K562 (cell line): ENCODE measurements at places on chromosomes 2 and 18. TPM values are rescaled to one million over a fixed set of nuclear protein-coding genes. Genes with fewer than 3 reads are reported as not detected.
A peak's percentile ranks its signal among the peaks of the same experiment; 100 is the strongest.

The DAW1 gene
- total RNA-seq, result not detected in 2 replicates

The ASB18 gene
- not detected in 2 replicates for total RNA-seq

The NCKAP5 gene
- total RNA-seq, result not detected in 2 replicates

The KIF1A gene
- total RNA-seq, result 0.94 and 1.4 TPM in 2 replicates

GRCh38 chr2:163802284-163802683 is 66.5 kb upstream of the FIGN start:
- no peaks in the 10 kb centered on the region for H3K27me3 ChIP-seq
- H3K4me3 ChIP-seq, result no peak overlapping the region
- no peaks in the 10 kb centered on the region for H3K4me1 ChIP-seq
- H3K27ac ChIP-seq, result no peak overlapping the region
- no peak for DNase-seq
- no peaks in the 10 kb centered on the region for H3K36me3 ChIP-seq

DNA sequence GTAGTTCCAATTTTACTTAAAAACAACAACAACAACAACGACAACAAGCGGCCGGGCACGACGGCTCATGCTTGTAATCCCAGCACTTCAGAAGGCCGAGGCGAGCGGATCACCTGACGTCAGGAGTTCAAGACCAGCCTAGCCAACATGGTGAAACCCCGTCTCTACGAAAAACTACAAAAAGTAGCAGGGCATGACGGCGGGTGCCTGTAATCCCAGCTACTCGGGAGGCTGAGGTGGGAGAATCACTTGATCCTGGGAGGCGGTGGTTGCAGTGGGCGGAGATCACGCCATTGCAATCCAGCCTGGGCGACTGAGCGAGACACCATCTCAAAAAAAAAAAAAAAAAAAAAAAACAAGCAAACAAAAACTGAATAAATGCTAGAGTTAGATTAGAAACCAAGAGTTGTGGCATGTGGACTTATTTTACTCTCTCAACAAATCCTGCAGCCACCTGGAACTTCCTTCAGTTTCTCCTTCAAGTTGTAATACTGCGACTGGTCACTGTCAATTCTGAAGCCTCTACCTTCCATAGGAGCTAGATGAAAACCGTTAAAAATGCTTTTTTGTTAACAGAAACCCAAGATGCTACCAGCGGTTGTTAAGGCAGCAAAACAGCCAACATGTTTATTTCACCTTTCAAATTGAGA is 1.3 kb downstream of the ATP5F1A start:
- H3K4me1 ChIP-seq, result peaks cover 3% of the 10 kb centered on the region; the same call in 1 of the 3 replicates
- DNase-seq, result no peak
- H3K36me3 ChIP-seq, result peaks cover 41% of the 10 kb centered on the region
- H3K27ac ChIP-seq, result peak overlapping the region; percentile 99
- no peaks in the 10 kb centered on the region for H3K27me3 ChIP-seq

DNA sequence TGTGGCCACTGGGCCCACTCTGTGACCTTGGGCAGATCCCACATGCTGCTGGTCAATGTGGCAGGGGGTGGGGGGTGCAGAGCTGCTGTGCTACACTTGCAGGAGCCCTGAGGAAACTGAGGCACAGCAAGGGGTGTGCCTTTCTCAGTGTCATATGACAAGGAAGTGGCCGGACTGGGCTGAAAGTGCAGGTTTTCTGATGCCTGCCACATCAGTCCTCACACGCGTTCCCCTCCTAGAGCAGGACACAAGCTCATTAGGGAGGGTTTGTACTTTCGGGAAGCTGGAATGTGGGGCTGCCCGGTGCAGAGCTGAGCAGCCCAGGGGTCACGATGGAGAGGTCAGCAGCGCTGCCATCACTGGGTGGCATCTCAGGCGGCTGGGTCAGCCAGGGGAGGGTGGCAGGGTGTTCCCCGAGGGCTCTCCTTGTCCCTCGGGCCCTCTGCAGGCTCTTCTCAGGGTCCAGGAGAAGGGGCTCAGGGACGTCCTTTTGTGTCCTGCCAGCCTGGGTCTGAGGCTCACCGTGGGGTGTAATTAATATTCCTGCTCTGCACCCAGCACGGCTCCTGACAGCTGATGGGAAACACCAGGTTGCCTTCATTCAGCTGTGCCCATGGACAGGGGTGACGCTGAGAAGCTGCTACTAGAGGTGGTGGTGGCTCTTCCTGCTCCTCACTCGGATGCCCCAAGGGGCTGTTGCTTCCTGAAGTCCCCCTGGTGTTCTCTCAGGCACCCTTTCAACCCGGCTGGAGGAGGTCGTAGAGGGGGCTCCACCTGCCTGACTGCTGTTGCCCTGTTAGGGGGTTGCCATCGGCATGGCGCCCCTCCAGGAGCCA is 62.1 kb upstream of the HDAC4 start:
- peaks cover 71% of the 10 kb centered on the region for H3K27me3 ChIP-seq
- DNase-seq, result no peak
- H3K36me3 ChIP-seq, result no peaks in the 10 kb centered on the region
- H3K4me1 ChIP-seq, result peaks cover 3% of the 10 kb centered on the region; the same call in 1 of the 2 replicates
- no peak overlapping the region for H3K27ac ChIP-seq
- H3K4me3 ChIP-seq, result no peak overlapping the region

GRCh38 chr18:6811816-6812215 is 82.3 kb downstream of the ARHGAP28 start:
- no peak overlapping the region for H3K4me3 ChIP-seq
- H3K4me1 ChIP-seq, result no peaks in the 10 kb centered on the region
- no peaks in the 10 kb centered on the region for H3K36me3 ChIP-seq
- DNase-seq, result no peak
- no peaks in the 10 kb centered on the region for H3K27me3 ChIP-seq
- no peak overlapping the region for H3K27ac ChIP-seq

- H3K36me3 ChIP-seq, result no peaks in the 10 kb centered on the region
- H3K27me3 ChIP-seq, result no peaks in the 10 kb centered on the region
- no peak overlapping the region for H3K4me3 ChIP-seq
- DNase-seq, result no peak
Measured at GRCh38 chr2:22281033-22281432, 1103.9 kb upstream of the KLHL29 start.

GRCh38 chr2:212354382-212354781 is 184.2 kb downstream of the ERBB4 start:
- no peak overlapping the region for H3K27ac ChIP-seq
- no peaks in the 10 kb centered on the region for H3K36me3 ChIP-seq
- H3K4me1 ChIP-seq, result no peaks in the 10 kb centered on the region
- no peak overlapping the region for H3K4me3 ChIP-seq

DNA sequence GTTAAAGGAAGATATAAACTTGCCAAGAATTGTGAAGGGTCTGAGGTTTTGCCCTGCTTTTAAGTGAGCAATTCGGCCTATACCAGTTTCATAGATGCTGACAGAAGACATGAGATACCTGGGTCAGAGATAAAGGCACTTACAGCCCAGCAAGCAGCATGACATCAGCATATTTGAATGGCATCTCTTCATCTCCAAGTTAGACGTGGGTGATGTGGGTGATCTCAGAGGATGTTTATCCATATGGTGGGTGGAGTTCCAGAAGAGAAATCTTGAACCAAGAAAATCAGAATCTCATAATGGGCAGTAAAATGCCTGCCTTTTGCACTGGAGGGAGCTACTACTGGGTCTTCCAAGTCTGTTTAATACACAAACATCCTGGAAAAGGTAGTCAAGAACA is 44.7 kb downstream of the GYPC start:
- H3K36me3 ChIP-seq, result peaks cover 23% of the 10 kb centered on the region
- peaks cover 3% of the 10 kb centered on the region; the same call in 1 of the 3 replicates for H3K4me1 ChIP-seq
- no peak overlapping the region for H3K4me3 ChIP-seq
- no peak overlapping the region for H3K27ac ChIP-seq

DNA sequence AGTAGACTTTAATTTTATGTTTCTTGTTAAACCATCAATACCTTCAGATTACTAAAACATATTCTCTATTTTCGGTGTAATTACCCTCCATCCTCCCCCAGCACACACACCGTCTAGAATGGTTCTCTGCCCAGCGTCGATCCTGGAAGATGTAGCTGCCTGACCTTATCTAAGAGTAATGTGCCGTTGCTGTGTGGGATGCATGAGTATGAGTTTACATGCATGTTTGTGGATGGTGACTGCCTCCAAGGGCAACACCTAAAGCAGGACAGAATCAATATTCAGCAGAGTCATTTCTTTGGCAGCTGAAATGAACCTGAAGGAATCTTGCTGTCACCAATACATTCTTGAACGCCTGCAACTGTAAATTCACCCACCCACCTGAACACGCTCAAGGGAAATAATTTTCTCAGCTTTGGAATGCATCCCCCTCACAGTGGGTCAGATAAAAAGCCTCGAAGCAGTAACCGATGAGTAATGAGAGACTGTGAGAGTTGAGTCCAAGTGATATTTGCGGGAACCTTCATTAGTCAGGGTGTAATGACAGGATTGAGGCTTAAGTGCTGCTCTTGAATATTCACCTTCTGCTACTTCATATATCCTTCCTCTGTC is 155.8 kb upstream of the RND3 start:
- H3K27ac ChIP-seq, result no peak overlapping the region
- no peak for DNase-seq
- H3K27me3 ChIP-seq, result no peaks in the 10 kb centered on the region
- H3K4me3 ChIP-seq, result no peak overlapping the region

- H3K27me3 ChIP-seq, result peaks cover 52% of the 10 kb centered on the region
- peaks cover 2% of the 10 kb centered on the region; the same call in 1 of the 3 replicates for H3K4me1 ChIP-seq
- H3K36me3 ChIP-seq, result no peaks in the 10 kb centered on the region
- H3K4me3 ChIP-seq, result no peak overlapping the region
- H3K27ac ChIP-seq, result no peak overlapping the region
Measured at GRCh38 chr2:30679426-30680088, 127.7 kb downstream of the CAPN13 start.

DNA sequence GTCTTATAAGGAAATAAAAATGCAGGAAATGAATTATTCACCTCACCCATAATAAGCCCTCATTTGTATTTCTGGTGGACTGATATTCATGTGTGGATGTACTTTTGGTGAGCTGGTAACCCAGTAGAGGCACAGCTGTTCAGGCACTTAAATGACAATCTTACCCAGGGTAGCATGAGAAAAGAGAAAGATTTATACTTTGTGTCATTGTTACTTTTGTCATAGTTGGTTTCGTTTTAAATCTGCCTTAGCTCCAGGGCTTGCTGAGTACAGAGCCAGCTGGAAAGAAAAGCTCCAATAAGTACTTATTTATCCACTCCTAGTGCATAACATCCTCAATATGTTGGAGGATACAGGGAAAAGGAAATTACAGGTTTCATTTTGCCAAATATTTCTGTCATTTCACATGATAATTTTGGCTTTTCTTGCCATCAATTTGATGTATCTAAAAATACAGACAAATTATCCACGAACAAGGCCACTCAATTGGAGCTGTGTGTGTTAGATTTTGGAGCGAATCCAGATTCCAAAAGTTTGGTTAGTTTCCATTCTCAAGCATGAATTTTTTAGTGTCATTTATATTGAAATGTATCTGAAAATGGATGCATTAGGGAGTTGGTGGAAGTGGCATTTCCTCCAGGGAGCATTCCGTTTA is 1276.1 kb upstream of the FAM98A start:
- no peak overlapping the region for H3K27ac ChIP-seq
- H3K36me3 ChIP-seq, result no peaks in the 10 kb centered on the region
- no peaks in the 10 kb centered on the region for H3K27me3 ChIP-seq
- H3K4me3 ChIP-seq, result no peak overlapping the region
- no peak for DNase-seq
